Activated naive CD8-positive, alpha-beta T cell treated with anti-CD3 and anti-CD28 coated beads for 36 hours (primary cell): ENCODE measurements at places on chromosomes 6 and 20. TPM values are rescaled to one million over a fixed set of nuclear protein-coding genes. Genes with fewer than 3 reads are reported as not detected.

LY6G6F gene
- not detected for total RNA-seq

ADGB gene
- not detected for total RNA-seq

GRCh38 chr6:157456524-157456829 is 75.5 kb downstream of the ZDHHC14 start:
- no peaks in the 10 kb centered on the region for H3K27me3 ChIP-seq
- peak overlapping the region; percentile 7 for H3K27ac ChIP-seq
- DNase-seq: no peak
- H3K36me3 ChIP-seq: peaks cover 8% of the 10 kb centered on the region

- peaks cover 50% of the 10 kb centered on the region for H3K36me3 ChIP-seq
- no peak for DNase-seq
- H3K27me3 ChIP-seq: no peaks in the 10 kb centered on the region
- H3K4me3 ChIP-seq: no peak overlapping the region
- H3K4me1 ChIP-seq: peaks cover 21% of the 10 kb centered on the region
Observed at GRCh38 chr6:116265041-116265829, 11.4 kb upstream of the TSPYL4 start.

- no peaks in the 10 kb centered on the region for H3K36me3 ChIP-seq
- no peak overlapping the region for H3K4me3 ChIP-seq
- H3K4me1 ChIP-seq: no peaks in the 10 kb centered on the region
- H3K27ac ChIP-seq: no peak overlapping the region
- peak; percentile 45 for DNase-seq
- H3K27me3 ChIP-seq: peaks cover 10% of the 10 kb centered on the region
Observed at GRCh38 chr6:83215131-83216047, 22.2 kb downstream of the RWDD2A start.
